Stimulated activated CD4-positive, alpha-beta T cell treated with anti-CD3 and anti-CD28 coated beads, TNF-alpha, amount 100 ng/mL, for 4 hours (primary cell): ENCODE measurements at places on chromosomes 4 and X.

DNA sequence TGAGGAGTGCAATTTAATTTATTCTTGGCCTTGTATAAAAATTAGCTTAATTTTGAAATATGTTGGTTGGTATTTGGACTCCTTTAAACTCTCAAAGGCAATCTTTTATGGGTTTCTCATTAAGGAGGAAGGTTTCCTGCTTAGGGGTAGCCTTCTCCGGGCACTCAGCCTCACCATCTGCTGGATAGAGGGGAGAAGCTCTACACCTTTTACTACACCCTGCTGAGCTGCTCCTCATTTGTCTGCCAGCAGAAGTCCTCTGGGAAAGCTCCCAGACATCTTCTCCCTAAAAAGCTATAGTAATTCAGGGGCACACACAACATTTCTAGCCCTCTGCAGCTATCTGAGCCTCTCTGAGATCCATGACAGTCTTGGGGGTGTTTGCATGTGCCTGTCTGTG is 179.1 kb downstream of the SOWAHB start:
- DNase-seq, result no peak

- peak; percentile 35 for DNase-seq
These were observed at the start of gene MID1IP1 for GRCh38 chrX:38800981-38801845. MID1IP1 (plus strand) TSS chrX:38801459; CDS start chrX:38804947, 3,488 bp downstream.

- DNase-seq, result no peak
These were observed 496.3 kb downstream of the PDGFC start for GRCh38 chr4:156475322-156475721.

DNA sequence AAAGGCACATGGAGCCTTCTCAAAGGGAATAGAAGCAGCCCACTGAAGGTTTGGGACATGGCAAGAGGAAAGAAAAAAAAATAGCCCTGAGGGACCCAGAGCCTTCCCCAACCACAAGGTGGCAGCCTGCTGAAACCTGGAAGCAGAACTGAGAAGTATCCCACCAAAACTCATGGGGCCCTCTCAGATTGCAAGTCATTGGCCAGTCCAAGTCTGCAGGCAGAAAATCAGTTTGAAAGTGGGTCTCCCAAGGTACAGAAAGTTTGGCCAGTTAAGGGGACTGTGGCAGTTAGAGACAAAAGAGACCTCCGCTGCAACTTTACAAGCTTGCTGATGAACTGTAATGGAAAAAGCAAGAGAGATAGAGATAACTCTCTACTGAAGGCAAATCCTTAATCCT is 155.8 kb downstream of the ANTXR2 start:
- peak; percentile 9 for DNase-seq

DNA sequence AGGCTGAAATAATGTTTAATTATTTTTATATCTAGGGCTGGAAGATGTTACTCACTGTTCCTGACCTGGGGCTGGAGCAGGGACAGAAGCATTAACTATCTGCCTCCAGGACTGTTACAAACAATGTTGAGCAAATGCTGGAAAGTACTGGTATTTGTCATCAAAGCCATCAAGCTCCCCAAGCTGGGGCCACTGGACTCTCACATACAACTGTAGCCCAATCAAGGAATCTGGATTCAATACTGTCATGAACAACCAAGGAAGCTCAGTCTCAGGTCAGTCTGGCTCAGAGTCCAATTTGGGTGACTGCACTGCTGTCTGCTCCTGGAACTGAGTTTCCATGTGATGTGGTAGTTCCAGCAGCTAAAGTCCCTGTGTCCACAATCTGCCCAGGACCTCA is 50.4 kb downstream of the APOO start:
- no peak for DNase-seq

- DNase-seq, result no peak
These were observed 701.1 kb upstream of the ATOH1 start for GRCh38 chr4:93127489-93127888.

- no peak for DNase-seq
These were observed 358.4 kb downstream of the ARHGAP24 start for GRCh38 chr4:85833302-85833701.

GRCh38 chr4:75717408-75717807 is 7.0 kb upstream of the USO1 start:
- no peak for DNase-seq

- DNase-seq, result no peak
These were observed 74.1 kb downstream of the ARSJ start for GRCh38 chr4:113905301-113905700.

- no peak for DNase-seq
These were observed 26.8 kb upstream of the AP1S2 start for GRCh38 chrX:15881381-15881897.

DNA sequence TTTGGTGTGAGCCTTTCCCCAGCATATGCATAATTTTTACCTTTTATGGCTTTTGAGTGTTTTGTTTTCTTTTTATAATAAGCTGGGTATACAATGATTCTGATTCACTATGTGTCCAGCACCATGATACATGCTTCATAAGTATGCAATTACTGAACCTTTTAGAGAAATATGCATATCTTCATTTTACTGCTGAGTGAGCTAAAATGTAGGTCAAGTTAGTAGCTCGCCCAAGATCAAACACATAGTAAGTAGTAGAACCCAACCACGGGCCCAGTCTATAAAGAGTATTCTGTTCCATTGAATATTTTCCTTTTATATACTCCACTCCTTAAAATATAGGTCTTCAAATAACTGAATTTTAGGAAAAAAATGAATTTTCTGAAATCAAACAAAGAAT is 362.4 kb upstream of the HTR2C start:
- DNase-seq, result no peak

DNA sequence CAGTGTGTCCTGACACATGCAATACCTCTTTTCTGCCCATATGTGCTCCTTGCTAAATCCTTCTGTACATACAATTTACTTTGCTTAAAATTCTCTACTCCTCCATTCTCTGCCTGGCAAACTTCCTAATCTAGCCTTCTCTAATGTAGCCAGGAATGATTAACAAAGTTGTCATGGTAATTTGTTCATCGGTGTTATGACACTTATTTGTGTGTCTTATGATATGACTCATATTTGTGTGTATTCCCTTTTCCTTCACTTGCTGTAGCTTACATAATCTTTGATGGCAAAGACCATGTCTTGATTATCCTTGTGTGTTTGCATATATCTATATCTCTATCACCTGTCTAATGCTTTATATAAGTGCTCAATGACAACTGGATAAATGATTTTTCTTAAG is 133.3 kb downstream of the COL25A1 start:
- no peak for DNase-seq

- DNase-seq, result no peak
These were observed 27.5 kb downstream of the YY2 start for GRCh38 chrX:21883258-21883657.

GRCh38 chr4:687048-687970 is 1.6 kb downstream of the SLC49A3 start:
- DNase-seq, result no peak

DNA sequence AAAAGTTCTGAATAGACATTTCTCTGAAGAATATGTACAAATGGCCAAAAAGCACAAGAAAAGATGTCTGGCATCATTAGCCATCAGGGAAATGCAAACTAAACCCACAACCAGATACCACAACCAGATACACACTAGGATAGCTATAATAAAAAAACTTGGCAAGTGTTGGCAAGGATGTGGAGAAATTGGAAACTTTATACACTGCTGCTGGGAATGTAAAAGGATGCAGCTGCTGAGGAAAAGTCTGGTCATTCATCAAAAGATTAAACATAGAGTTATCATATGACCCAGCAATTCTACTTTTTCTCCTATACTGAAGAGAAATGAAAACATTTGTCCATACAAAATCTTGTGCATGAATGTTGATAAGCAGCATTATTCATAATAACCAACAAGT is 92.3 kb downstream of the UCHL1 start:
- DNase-seq, result no peak

DNA sequence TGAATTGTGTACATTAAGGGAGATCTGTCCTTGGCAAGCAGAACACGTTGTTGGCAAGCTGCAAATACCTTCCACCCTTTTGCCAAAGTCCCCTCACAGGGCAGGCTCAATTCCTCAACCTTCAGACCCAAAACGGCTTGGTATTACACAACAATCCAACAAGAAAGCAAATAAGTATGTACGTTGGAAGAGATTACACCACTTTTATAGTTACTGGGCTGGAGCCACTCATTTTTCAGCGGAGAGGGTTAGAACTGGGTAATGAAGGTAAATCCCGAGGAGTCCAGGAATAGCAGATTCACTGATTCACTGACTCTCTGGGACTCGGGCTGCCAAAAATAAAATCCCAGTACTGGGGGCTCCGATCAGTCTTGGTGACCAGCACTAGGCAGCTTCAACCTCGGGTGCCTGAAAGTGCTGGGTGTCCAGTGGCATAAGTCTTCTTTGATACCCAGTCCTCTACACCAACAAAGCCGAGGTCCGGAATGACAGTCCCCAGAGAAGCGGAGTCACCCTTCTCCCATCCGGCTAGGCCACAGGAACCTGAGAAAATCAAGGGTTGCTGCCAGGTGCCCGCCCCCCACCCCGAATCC is 587 bp downstream of the TIMM8A start:
- DNase-seq, result no peak

GRCh38 chrX:68827848-68828624 is 785 bp upstream of the EFNB1 start:
- peak; percentile 63 for DNase-seq

DNA sequence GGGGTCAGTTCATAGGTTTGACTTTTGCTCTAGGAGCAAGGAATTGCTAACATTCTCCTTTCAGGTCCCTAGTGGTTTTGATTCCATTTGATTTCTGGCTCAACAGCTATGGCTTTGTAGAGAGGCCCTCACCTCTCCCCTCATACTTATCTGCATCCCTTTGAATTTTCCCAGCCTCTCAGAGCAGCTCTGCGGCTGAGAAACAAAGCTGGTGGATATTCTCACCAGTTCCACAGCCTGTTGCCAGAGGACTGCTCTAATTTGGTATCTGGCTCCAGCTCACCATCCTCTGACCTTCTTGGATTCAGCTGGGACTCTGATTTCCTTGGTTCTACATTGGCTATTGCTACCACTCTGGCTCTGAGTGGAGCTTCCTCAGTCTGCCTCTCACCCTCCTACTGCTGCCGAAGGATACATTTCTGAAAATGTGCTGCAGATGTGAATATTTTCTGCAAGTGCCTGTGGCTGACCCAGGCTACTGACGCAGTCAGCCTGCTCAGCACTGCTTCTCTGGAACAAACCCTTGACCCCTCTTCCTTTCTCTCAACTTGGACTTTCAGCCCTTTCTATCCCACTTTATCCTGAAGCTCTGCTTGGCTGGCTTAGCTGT is 110.9 kb upstream of the ENPEP start:
- no peak for DNase-seq

DNA sequence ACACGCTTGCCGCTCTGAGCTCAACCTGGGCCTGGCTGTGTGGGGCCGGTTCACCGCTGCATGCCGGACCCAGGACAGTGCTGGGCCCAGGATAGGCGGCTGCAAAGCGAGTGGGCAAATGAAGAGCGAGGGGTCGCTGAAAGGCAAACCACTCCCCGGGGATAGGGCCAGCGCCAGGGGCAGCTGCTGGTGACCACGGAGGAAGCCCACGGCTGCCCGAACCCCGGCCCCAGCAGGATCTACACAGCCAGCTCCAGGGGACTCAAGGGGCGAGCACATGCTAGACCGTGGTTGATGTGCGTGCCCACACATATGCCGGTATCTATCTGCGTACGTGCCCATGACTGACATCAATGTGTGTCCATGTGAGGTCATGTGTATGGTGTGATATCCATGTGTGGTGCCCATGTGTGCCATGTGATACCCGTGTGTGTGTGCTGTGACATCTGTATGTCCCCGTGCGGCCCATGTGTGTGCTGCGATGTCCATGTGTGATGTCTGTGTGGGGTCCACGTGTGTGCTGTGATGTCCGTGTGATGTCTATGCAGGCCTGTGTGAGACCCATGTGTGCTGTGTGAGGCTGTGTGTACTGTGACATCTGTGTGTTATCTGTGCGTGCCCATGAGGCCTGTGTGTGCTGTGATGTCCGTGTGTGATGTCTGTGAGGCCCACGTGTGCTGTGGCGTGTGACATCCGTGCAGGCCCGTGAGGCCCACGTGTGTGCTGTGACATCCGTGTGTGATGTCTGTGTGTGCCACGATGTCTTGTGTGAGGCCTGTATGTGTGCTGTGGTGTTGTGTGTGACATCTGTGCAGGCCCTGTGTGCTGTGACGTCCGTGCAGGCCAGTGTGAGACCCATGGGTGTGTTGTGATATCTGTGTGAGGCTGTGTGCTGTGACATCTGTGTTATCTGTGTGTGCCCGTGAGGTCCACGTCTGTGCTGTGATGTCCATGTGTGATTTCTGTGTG is 24.8 kb downstream of the CTBP1 start:
- no peak for DNase-seq

GRCh38 chr4:84319124-84319523 is 180.0 kb downstream of the NKX6-1 start:
- DNase-seq, result no peak

GRCh38 chr4:38163216-38164006 is 203.2 kb downstream of the PTTG2 start:
- DNase-seq, result no peak

- no peak for DNase-seq
These were observed 5.1 kb downstream of the ANXA3 start for GRCh38 chr4:78556665-78557064.

- no peak for DNase-seq
These were observed 127.8 kb downstream of the VEGFC start for GRCh38 chr4:176664964-176665363.

DNA sequence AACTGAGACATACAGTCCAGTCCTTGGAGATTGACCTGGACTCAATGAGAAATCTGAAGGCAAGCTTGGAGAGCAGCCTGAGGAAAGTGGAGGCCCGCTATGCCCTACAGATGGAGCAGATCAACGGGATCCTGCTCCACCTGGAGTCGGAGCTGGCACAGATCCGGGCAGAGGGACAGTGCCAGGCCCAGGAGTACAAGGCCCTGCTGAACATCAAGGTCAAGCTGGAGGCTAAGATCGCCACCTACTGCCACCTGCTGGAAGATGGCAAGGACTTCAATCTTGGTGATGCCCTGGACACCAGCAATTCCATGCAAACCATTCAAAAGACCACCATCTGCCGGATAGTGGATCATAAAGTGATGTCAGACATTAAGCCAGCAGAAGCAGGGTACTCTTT is 20.4 kb upstream of the FRMPD3 start:
- DNase-seq, result no peak

DNA sequence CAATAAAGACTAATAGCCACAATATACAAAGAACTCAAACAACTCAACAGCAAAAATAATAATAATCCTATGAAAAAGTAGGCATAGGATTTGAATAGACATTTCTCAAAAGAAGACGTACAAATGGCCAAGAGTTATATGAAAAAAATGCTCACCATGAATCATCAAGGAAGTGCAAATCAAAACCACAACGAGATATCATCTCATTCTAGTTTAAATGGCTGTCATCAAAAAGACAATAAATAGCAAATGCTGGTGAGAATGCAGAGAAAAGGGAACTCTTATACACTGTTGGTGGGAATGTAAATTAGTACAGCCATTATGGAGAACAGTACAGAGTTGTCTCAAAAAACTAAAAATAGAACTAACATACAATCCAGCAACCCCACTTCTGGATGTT is 18.8 kb downstream of the TLR6 start:
- DNase-seq, result no peak

GRCh38 chrX:154351183-154352011 is 23.0 kb downstream of the FLNA start:
- DNase-seq, result no peak
